ENCODE measurements at places on chromosomes 13 and 19.

DNA sequence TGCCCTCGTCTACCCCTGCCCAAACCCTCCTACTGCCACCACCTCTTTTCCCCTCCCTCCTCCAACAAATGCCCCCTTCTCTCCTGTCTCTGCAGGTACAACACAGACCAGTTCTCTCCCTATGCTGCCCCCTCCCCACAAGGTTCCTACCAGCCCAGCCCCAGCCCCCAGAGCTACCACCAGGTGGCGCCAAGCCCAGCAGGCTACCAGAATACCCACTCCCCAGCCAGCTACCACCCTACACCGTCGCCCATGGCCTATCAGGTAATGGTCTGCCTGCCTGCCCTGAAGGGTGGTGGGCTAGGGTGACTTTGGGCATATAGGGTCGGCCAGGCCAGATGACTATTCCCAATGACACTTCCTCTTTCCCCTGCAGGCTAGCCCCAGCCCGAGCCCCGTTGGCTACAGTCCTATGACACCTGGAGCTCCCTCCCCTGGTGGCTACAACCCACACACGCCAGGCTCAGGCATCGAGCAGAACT lies 6.5 kb upstream of the TIMM50 start:
- DNase-seq = no peak

DNA sequence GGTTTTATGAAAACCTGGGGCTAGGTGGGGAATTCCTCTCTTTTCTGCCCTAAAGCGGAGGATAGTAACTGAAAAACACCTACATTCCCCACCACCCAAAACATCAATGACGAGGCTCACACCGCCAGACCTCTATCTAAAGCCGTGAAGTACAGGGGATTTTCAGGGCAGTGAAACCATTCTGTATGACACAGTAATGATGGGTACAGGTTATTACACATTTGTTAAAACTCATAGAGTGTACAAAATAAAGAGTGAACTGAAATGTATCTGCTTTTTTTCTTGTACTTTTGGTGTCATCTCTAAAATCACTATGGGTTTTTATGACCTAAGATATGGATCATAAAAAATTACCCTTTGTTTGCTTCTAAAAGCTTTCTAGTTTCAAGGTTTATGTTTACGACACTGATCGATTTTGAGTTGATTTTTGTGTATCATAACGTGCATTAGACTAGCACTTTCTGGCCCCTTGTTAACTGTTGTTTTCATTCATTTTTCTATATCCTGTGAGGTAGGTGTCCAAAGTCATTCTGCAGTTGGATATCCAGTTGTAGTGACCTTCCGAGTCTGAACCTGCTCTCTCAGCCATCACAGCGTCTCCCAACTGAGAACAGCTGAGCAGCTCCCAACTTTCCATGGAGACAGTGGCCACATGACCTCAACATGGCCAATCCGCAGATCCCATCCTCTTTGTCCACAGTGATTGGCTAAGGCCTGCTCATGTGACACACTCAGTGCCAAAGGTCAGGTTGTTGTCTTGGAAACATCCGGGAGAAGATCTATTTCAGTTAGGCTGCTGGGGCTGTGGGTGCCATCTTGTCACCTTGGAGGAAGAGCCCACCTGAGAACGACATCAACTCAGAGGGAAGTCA lies 10.3 kb downstream of the MBD3L2B start:
- no peak for DNase-seq

- DNase-seq = no peak
Observed at GRCh38 chr13:87779426-87779825, 108.3 kb downstream of the SLITRK5 start.

- no peak for DNase-seq
Observed at GRCh38 chr19:7916955-7917266, 2.3 kb downstream of the TGFBR3L start.

GRCh38 chr13:30308548-30308947 lies 1.2 kb upstream of the KATNAL1 start:
- DNase-seq = no peak
